T47D (cell line): ENCODE measurements at places on chromosomes 2 and 18.

DNA sequence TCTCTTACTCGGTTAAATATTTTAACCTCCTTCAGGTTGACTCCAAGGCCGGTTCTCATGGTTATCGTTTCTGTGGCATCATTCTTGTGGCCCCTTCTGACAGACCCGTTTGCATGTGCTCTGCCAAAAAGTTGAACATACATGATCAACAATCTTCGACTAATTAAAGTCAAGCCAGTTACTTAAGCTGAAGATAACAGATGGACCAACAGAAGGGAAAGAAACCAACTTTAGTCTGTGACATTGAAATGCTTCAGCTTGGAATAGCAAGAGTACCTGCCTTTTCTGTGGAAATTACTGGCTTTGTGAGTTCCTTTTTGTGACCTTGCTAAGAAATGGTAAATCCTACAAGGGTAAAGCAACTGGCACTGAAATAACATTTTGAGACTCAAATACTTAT lies 1429.1 kb downstream of the LRP1B start:
- DNase-seq: no peak

DNA sequence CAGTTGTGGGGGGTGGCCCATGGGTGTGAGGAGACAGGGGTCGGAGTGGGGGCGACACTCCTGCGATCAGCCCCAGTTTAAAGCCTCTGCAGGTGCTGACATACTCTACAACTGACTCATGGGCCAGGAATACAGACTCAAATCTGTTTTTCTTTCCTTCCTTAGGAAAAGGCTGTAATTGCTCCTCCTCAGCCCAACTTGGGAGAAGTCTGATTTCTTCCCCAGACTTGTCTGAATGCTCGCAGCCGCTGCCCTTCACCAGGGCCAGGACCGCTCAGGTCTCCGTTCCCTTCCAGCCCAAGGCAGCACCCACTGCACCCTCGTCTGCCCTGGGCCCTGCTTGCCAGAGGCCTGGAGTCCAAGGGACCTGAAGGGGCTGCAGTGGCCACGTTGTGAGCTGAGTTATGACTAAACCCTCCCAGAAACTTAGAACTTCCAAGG lies 41.3 kb downstream of the RHOB start:
- DNase-seq: no peak

DNA sequence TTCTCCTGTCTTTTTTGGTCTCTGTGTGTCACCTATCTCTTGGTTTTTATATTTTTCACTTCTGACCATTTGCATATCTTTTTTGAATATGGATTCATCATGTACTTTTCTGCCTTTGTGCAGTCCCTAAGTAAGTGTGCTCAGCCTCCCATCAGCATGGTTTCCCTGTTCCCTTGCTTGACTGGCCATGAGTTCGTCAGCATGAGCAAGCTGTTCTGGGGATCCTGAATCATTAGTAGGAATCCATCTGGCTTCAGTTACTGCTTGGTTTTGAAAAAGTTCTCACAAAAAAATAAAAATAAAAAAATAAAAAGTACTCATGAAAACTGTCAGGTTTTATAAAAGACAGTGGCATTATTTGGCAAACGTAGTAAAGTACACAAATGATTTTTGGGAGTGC lies 144.1 kb downstream of the NCOA1 start:
- DNase-seq: no peak

GRCh38 chr2:127085317-127085681 lies 21.7 kb downstream of the BIN1 start:
- peak; percentile 51 for DNase-seq

GRCh38 chr18:79856119-79857007 lies 58.6 kb downstream of the KCNG2 start:
- peak; percentile 71 for DNase-seq

GRCh38 chr2:69768789-69769188 lies 26.9 kb downstream of the ANXA4 start:
- no peak for DNase-seq

- no peak for DNase-seq
Measured at GRCh38 chr18:45241271-45241670, 374.0 kb upstream of the SLC14A2 start.

DNA sequence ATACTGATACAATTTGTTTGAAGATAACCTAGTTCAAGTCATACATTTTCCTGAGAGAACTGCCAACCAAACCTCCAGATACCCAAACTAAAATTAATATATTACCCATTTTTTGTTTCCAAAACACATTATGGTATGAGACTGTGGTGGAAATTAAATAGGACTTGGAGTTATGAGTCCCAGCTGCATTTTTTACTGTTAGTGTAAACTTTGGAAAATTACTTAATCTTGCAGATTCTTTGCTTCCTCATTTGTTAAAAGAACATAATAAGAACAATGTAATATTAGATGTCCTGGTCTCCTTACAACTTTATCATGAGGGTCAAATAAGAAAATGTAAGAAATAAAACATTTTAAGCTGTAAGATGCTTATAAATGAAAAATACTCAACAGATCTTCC lies 98.2 kb upstream of the TRIB2 start:
- DNase-seq: no peak

DNA sequence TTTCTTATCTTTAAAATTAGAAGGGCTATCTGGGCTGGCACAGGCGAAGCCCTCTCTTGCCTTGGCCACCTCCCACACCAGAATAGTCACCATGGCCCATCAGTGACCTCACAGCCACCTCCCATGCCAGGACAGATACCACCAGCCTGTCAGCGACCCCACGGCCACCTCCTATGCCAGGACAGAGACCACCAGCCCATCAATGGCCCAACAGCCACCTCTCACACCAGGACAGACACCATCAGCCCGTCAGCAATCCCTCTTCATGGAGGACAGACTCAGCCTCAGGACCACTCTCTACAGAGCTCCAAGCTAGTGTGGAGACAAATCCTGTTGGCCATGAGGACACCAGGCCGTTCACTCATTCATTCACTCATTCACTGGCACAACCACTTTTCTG lies 74.6 kb downstream of the ASB1 start:
- DNase-seq: no peak

DNA sequence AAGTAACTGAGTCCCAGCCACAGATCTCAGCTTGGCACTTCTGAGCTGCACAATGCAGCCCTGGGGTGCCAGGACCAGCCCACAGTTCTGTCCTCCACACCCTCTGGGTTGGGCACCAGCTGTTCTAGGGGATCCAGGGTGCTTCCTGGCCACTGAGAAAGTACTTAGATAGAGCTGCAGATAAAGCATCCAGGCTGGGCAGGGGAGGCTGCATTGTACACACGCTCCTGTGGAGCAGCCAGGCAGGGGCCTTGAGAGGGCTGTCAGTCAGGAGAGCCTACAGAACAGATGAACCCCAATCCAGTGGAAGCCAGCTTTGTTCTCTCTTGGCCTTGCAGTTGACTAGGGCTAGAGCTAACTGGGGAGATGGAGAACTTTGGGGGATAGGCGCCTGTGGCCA lies 104.6 kb downstream of the KIAA1328 start:
- no peak for DNase-seq

GRCh38 chr2:16664052-16664731 lies 1.4 kb downstream of the CYRIA start:
- DNase-seq: peak; percentile 58

DNA sequence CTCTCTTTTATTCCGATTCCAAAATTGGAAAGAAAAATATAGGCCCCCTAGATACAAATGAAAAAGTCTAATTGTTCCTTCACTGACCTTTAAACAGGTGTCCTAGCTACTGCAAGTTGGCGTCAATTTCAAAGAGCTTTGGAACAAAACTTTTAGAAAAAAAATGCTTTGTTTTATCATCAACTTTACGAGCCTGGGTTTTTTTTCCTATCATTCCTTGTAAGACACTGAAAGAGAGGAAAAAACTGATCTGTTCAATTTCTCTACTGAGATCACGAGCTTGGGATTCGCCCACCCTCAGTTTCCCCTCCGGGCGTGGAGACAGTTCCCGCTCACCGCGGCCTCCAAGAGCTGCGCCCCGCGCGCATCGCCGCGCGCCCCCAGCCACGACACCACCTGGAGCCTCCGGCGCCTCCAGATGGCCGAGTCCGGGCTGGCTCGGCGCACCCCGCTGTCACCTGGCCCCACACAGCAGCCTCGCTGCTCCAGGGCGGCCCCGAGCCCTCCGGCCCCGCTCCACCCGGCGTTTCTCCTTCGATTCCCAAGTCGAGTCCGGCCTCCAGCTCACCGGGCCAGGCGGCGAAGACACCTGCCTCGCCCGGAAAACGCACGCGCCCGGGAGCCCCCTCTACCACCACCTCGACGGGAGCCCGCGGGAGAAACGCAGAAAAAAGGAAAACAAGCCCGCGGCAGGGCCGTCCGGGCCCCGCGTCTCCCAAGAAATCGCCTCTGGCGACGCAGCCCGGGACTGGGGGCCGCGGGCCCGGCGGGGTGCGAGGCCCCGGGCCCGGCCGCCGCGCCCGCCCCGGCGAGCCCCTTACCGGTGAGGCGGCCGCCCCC lies 656 bp downstream of the TBC1D8 start:
- DNase-seq: no peak

- no peak for DNase-seq
Measured at GRCh38 chr2:188746727-188747126, 227.4 kb upstream of the COL3A1 start.

- DNase-seq: no peak
Measured at GRCh38 chr2:25529034-25529433, 144.3 kb downstream of the DTNB start.

- DNase-seq: no peak
Measured at GRCh38 chr2:76427452-76427851, 716.7 kb upstream of the GCFC2 start.

- no peak for DNase-seq
Measured at GRCh38 chr2:54954158-54954557, 96.1 kb downstream of the RTN4 start.

DNA sequence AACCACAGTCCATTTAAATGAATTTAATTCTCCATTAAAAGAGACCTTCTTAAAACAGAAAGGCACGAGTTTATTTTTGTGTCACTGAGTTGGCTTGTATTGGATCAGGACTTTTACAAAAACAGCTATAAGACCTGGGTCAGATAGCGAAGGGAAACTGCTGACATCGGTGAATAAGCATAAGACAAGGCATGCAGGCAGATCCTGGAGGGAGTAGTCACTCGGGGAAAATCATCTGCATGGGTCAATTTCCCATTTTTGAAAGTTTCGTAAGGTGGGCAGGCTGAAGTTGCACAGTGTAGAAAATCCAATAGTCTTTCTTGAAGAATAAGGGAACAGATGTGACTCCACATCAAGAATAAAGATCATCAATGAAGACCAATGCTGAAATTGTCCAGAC lies 12.9 kb downstream of the IL36B start:
- no peak for DNase-seq
